ENCODE measurements at places on chromosomes 3 and 15.

DNA sequence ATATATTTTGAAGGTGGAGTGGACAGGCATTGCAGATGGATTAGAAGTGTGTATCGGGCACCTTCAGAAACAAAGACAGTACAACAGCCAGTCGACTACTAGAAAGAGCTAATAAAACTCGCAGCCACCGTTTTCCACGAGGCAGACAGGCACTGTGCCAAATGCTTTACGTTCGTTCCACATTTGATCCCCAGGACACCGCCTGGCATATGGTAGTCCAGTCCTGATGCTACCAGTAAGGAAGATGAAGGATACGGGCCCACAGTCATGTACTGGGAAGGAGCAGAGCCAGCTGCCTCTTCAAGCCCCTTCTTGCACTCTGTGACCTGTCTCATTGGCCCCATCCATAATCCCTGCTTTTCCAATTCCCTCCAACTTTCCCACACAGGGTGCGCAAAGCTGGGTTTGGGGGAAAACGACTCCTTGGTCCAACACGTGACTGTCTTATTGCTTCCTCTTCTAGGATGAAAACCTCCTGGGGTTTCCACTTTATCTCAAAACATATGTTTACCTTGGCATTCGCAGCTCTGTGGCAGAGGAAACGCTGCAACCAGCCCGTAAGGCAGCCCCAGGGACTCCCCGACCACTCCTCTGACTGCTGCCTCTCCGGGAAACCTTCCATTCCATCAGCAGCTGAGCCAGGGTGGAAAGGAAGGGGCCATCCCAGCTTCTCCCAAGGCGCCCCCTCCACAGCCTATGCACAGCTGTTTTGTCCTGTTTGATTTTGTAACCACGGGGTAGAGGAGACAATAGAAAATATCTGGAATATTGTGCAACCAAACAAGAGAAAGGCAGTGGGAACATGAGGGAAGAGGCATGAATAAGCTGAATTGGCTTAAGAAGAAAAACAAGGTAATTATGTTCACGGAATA, 107.4 kb downstream of the ADAMTS17 start:
- no peak for DNase-seq

DNA sequence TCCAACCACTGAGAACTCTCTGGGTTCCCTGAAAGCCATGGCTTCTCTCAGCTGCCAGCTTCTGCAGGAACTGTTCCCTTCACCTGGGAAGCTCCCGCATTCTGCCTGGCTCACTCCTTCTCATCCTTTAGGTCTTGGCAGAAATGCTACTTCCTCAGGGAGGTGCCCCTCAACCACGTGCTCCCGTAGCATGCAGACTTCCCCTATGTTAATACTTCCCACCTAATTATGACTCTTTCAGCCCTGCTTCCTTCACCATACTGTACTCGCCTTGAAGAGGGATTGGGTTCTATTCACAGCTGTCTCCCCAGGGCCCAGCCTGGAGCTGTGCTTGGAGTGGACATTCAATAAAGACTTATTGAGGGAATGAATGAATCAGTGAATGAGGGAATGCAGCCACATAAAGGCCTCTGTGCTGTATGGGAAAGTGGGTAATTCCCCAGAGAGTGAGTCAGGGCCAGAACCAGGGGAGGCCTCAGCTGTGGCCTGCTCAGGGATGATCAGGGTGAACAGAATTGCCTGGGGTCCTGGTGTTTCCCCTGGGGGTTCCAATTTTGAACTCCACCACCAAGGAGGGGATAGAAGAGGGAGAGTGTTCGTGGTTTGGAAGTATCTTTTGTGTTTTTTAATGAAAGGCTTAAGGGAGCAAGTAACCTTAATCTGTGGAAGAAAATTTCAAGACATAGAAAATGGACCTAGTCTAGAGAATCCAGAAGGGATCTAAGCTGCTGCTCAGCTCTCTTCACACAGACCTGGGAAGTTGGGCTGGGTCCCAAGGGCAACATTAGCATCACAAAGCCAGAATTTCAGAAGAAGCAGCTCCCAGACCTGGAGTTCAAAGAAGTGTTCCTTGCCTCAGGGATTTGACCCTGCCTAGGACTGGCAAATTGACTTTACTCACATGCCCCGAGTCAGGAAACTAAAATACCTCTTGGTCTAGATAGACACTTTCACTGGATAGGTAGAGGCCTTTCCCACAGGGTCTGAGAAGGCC, 14.6 kb upstream of the FAM107A start:
- DNase-seq = no peak

- DNase-seq = no peak
These were observed 34.3 kb downstream of the AMOTL2 start for GRCh38 chr3:134339913-134340312.

GRCh38 chr15:39793923-39794322, 11.3 kb upstream of the FSIP1 start:
- DNase-seq = no peak

Measured in cortex of kidney (tissue), 1 donor.